ENCODE measurements at places on chromosomes 5 and 9.

- DNase-seq = no peak
Observed at GRCh38 chr5:115939059-115939458, 23.2 kb upstream of the LVRN start.

DNA sequence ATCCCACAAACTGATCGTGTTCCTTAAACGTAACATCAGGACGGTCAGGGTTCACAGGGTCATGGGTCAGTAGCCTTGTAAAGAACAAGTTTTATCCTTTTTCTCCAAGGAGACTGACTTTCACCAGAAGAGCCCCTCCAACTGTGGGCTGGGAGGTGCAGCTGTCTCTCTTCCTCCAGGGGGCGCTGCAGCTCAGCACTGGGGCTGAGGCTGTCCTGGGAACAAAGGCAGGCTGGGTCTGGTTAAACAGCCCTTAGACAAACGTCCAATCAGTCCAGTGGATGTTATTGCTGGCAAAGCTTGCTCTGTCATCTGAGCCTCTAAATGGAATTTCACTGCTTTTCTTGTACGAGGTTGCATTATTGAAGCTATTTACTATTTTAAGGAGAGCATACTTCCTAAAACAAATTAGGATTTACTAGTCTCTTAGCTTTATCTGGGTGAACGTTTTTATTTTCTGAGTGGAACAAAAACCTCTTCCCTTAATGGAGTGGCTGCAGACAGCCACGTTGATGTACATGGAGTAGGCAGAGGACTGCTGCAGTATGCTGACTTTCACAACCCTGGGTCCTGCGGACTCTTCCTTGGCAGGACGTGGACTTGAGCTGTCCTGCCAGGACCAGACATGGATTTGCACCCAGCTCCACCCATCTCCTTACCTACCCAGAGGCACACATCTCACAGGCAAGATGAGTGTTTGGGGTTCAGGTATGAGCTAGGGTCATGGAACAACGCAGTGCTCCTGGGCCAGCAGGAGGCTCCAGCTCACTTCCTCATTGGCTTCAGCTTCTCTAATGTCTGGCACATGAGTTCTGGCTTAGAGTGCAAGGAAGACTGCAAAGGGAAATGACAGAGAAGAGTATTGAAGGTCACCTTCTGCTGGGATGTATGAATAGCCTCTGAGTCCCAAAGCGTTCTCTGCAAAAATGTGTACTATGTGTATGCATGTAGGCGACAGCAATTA, 7.8 kb downstream of the EXOSC2 start:
- peak; percentile 65 for DNase-seq

DNA sequence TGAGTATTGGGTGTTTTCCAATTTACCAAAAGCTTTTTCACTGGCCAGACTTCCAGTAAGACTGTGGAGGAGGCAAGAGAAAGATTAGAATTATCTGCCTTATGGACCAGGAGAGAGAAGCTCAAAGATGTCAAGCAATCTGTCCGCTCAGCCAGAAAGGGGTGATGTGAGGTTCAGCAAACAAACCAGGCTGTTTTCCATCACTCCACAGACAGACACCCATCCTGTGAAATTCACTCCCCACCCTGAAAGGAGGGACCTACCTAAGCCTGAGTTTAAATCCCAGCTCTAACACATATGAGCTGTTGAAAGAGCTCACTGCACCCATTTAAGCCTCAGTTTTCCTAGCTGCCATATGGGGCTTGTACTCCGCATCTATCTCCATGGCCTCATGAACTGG, 14.9 kb upstream of the COL27A1 start:
- DNase-seq = no peak

GRCh38 chr5:146725025-146725424, 153.5 kb downstream of the PPP2R2B start:
- no peak for DNase-seq

DNA sequence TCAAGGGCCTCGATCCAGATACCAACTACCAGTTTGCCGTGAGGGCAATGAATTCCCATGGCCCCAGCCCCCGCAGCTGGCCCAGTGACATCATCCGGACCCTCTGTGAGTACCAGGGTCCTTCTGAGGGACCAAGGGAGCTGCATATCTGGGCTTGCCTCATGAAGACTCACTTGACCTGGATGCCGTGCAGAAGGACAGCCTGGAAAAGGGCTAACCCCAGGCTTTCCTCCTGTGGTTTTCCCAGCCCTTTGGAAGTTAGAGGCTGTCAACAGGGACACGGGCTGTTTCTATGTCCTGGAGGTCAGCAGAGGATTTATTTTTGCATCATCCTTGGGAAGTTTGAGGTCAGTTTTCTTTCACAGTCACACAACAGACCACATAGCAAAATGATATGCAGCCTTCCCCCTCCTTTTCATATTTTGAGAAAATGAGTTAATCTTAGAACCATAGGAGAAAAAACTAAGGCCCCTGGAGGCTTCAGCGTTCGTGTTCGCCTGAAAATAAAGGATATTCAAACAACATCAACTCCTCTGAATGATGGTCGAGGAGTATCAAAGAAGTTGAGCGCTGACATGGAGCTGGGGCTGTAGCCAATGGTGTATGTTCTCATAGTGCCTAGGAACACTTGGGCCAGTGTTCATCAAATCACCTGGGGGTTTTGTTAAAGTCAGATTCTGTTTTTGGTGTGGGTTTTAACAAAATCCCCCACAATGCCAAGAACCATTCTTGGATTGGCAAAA, 112.2 kb downstream of the EGFLAM start:
- no peak for DNase-seq
